Right lung (tissue), 10 donors: ENCODE measurements at places on chromosomes 5 and 9. TPM values are rescaled to one million over a fixed set of nuclear protein-coding genes. Genes with fewer than 3 reads are reported as not detected.
A peak's percentile ranks its signal among the peaks of the same experiment; 100 is the strongest.

- peak; percentile 80 for DNase-seq
Measured at GRCh38 chr9:74887041-74887980, at the start of gene TRPM6. TSS of gene TRPM6 (minus strand) at chr9:74887921. CDS start at chr9:74887856, 65 bp downstream.

GRCh38 chr9:4668604-4669003, 2.3 kb upstream of the SPATA6L start:
- no peak for DNase-seq

DNA sequence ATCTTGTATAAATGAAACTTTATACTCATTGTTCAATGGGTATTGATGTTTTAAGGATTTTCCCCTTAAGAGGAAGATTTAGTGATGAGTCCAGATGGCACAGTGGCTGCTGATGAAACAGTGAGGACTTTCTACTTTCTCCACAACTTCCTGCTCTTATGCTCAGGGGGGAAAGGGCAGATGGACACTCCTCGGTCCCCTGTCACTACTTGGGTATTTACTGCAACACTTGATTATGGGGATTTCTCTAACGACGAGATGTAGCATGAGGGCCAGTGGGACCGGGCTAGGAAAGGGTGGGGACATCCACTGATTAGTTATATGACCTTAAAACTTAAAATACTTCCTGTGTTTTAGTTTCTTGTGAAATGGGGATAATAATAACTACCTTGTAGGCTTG, 146.1 kb upstream of the HMHB1 start:
- DNase-seq: no peak

The CAVIN4 gene
- 8.3 TPM for polyA plus RNA-seq
